ENCODE measurements at places on chromosomes 2 and 18.

DNA sequence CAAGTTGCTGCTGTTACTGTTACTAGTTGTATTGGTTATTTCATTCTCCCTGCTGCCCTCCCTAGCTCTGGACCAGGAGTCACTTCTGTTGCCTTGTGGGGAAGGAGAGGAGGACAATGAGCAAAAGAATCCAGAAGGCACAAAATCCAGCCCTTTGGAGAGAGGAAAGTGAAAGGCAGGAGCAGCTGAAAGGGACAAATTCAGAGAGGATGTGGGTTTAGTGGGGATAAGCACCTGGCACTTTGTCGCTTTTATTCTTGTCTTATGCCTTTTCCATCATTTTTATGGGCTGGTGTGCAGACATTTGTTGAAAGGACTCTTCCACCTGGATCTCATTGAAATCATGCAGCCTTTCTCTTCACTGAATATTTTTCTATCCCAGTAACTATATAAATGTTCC lies 24.3 kb upstream of the LTBP1 start:
- no peak for DNase-seq

DNA sequence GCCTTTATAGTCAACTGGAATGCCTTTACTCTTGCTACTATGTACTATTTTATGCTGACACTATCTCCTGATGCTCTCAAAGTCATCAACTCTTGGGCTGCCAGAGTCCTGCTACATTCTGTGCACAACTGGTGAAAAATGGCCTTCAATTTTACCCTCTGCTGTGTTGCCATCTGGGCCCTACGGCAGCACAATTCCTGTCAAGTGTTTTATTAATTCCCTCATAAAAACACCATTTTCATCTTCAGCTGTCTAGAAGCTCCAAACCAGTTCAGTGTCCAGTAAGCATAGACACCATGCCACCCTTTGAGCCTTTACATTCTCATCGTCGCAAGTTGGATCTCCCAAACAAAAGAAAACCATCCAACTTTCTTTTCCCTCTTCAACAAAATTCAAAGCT lies 26.5 kb downstream of the CALCRL start:
- DNase-seq: no peak

DNA sequence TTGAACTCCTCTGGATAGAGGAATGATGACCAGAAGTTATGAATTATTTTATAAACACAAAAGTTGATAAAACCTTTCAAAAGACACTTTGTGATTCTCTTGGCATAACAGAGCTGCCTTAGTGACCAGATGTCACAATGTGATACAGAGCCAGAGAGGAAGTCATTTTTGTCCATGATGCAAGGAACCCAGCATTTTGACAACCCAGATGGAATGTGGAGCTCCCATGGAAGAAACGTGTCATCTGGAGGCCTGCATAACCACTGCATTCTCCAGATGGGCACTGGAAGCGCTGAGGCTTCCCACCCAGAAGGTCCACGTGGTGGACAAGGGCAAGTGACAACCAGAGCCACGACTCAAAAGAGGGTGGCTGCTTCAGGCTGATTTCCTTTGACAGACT lies 30.1 kb downstream of the HRH4 start:
- no peak for DNase-seq

- no peak for DNase-seq
Measured at GRCh38 chr2:121831841-121832240, 76.4 kb downstream of the TSN start.

GRCh38 chr2:67772216-67773170 lies 290.3 kb downstream of the C1D start:
- DNase-seq: no peak

- no peak for DNase-seq
Measured at GRCh38 chr2:19882286-19882685, 19.5 kb downstream of the TTC32 start.

GRCh38 chr2:30324245-30324908 lies 93.0 kb downstream of the LBH start:
- no peak for DNase-seq

GRCh38 chr18:12373116-12373770 lies 3.8 kb downstream of the AFG3L2 start:
- no peak for DNase-seq

Measured in activated T-cell treated with anti-CD3 and anti-CD28 coated beads for 4 hours (primary cell).